ENCODE measurements at places on chromosomes 3 and 15.

- DNase-seq, result peak; percentile 22
These were observed 156.2 kb upstream of the IQSEC1 start for GRCh38 chr3:13229273-13229949.

DNA sequence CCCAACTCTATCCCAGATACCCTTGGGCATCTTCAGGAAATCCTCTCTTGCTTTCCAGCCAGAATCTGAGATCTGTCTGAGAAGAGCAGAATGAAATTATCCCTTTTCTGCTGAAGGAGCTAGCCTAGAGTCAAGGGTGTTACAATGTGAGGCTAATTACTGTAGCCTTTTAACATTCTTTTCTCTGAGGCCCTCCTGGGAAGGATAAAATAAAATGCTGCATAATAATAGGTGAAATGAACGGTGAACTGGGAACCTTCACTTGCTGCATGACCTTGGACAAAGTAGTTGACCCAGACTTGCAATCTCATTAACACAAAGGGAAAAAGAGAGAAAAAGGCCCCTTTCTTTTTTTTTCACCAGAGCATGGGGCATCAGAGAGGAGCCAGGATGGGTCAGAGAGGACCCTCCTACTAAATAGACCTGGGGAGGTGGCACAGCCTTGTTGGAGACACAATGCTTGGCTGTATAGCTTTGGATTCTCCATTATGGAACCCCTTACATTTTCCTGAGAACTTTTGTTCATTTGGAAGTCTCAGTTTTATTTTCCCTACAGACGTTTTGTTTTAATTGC, 137.0 kb upstream of the LIPC start:
- DNase-seq, result no peak

DNA sequence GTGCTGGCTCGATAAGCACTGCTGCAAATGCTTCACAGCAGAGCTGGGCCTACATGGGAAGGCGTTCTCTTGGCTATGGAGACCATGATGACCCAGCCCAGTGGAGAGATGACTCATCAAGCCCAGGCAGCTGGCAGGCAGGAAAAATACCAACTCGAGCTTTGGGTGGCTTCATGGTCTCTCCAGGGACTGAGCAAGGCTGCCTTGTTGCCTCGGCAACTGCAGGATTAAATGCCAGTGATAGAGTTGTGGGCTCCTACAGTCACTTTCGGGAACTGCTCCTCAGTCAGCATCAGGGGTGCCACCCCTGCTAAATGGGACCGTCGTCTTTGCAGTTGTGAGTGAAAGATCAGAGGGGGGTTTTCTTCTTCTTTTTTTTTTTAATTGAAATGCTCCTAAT, 54.6 kb upstream of the MYZAP start:
- peak; percentile 90 for DNase-seq

- no peak for DNase-seq
These were observed 27.4 kb upstream of the DNAAF4 start for GRCh38 chr15:55535436-55535835.

GRCh38 chr3:70738291-70738681, 425.8 kb upstream of the MDFIC2 start:
- no peak for DNase-seq

DNA sequence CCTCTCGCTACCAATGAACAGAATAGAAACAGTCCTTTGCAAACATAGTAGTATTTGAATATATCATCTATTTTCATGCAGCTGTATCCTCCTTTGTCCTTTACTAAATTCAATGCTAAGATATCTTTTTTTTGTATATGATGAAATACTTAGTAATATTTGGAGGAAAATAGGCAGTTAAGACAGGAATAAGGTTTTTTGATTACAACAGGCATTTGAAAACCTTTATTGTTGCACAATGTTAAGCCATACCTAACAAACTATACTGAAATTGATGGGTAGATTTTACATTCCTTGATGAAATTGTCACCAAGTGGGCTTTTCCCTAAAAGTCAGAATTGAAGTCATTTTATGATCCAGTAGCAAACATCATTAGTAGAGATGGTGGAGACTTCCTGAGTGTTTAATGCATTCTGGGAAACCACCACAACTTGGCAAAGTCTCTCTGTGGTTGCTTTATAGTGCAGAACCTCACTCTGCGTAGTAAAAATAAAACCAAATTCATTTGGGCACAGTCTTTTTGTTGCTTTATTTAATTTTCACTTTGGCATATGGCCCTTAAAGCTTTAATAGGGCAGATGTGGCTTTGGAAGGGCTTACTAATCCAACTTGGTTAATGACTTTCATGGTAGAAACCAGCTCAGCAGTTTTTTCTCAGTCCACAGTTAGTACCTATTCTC, 216.0 kb downstream of the DIPK2A start:
- peak; percentile 67 for DNase-seq

DNA sequence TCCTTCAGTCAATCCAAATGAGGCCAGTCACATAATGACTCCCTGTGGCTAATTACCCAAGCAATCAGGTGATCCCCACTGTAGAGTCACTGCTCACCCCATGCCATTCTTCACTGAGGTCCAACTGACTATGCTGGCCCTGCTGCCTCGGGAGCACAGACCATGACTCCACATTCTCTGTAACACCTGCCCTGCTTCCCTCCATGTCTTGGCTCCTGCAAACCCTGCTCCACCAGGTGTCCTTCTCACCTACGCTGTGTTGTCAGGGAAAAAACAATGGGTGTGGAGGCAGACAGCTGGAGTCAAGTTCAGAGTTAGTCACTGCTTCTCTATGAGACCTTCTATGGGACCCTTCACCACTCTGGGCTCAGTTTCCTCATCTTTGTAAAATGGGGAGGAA, 6.1 kb upstream of the SFMBT1 start:
- DNase-seq, result no peak

DNA sequence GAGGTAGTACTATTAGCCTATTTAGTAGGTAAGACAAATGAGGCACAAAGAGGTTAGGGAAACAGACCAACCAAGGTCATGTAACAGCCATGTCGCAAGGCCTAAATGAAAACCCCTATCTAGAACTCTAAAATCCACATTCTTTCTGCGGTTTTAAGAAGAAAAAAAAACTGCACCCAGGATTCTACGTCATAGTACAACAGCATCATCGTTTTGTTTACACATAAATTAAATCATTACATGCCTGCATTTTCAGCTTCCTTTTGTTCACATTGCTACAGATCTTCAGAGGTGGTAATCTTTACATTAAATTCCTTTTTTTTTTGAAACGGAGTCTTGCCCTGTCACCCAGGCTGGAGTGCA, 548 bp upstream of the PSMD6 start:
- no peak for DNase-seq

DNA sequence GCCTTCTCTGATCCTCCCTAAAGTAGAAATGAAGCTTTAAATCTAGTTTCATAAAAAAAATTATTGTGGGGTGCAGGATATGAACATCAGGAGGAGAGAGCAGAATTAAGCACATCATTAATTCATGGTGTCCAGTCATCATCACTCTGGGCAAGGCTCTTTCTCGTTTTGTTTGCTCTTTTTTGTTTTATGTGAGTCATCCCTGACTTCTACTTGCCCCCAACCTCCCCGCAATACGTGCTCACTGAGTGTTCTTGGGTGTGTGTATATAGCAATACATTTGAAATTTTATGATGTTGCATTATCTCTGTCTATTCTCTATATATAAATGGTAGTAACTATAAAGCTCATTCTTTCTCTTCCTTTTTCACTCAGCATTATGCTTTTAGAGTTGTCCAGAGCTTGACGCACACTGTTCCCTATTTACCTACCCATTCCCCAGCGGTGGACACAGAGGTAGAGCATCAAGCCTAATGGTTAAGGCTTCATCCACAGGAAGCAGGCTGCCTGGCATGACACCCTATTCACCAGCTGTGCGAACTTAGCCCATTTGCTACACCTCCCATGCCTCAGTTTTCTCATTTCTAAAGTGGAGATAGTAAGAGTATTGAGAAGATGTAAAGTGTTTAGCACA, 72.3 kb downstream of the CD200R1L start:
- DNase-seq, result peak; percentile 89

- peak; percentile 57 for DNase-seq
These were observed 14.7 kb downstream of the THBS1 start for GRCh38 chr15:39595338-39596221.

- no peak for DNase-seq
These were observed 8.3 kb upstream of the CSPG4 start for GRCh38 chr15:75720787-75721479.

DNA sequence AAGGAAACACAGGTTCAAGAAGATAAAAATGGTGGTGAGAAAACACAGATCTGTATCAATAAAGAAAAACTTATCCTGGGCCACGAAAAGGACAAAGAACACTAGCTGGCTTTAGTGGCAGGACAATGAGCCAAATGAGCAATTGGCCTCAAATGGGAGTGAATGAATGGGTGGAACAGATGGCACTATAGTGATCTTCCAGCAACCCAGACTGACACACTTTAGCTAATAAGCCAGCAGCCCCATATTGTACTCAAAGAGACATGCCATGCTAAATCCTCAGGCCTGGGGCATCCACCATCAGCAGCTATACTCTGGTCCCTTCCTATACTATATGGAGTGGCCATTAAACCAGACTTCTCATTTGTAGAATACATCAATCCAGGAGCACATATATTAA, 60.0 kb upstream of the GADL1 start:
- DNase-seq, result no peak

- DNase-seq, result no peak
These were observed 693.0 kb downstream of the NR2F2 start for GRCh38 chr15:97023488-97023844.

DNA sequence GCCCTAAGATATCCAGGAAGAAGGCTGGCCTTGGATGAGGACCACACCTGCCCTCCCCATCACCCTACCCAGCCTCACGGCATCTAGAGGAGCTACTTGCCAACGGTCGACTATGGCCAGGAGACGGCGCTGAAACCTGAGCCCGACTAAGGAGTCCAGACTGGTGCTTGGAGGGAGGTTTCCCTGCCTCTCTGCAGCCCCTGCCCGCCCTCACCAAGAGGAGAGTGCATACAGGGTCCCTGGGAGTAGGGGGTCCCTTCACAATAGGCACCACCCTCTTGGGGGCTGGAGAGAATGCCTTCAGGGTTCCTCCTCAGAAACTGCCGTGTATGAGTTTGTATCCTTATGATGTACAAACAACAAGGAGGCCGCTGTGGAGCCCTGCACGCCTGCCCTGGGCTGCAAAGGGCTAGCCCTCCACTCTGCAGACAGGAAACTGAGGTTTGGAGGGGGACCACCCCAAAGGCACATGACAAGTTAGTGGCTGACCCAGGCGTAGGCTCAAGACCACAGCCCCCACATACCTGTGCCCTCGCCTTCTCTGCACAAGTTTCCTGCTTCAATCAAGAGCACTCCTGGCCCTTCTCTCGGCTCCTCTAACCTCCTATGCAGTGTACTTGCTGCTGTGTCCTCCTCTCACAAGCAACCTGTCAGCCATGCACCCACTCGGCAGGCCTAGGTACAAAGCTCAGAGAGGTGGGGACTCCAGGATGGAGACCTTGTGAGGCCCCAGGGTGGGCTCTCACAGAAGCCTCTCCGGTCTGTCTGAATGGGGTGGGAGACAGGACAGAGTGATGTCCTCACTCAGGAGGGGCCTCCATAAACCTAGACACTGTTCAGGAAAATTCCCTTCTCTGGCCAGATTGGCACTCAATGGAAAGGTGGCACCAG, 7.4 kb downstream of the KLF15 start:
- DNase-seq, result no peak

GRCh38 chr3:195908694-195909581, 587 bp upstream of the TNK2 start:
- DNase-seq, result no peak

GRCh38 chr3:39933986-39934693, 124.7 kb downstream of the MYRIP start:
- DNase-seq, result no peak

DNA sequence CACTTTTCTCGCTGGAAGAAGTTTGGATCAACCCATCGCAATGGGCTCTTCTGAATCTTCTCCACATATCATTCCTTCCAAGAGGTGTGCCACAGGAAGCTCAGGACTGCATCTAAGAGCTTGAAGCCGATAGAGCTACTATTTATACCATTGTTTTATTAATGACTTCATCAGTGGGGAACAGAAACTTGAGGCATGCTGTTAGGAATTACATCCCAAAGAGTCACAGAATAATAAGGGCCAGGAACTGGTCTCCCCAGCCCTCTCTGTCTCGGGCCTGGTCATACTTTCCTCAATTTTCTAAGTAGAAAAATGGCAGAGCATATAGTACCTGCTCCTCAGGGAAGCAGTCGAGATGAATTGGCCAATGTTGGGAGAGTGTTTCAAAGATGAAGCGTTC, 16.9 kb upstream of the C15orf61 start:
- peak; percentile 60 for DNase-seq

GRCh38 chr3:47227678-47228077, 54.9 kb downstream of the KIF9 start:
- no peak for DNase-seq

DNA sequence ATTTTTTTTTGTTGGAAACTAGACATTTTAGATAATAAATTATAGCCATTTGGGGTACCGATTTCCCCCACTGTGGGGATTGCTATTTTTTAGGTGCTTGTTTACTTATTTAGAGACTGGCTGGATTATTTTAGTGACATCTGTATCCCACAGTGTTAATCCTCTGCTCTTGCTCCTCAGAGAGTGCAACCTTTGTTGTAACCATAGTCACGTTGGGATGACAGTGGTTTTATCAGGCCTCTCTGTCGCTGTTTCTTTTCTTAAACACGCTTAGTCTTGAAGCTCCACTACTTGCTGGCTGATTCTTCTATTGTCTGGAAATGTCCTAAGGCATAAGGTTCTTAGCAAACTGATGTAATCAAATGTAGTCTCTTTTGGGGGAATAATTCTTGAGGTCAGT, 451.6 kb upstream of the SEMA6D start:
- DNase-seq, result peak; percentile 19

- peak; percentile 21 for DNase-seq
These were observed 557.9 kb downstream of the FGF12 start for GRCh38 chr3:192169332-192169915.

DNA sequence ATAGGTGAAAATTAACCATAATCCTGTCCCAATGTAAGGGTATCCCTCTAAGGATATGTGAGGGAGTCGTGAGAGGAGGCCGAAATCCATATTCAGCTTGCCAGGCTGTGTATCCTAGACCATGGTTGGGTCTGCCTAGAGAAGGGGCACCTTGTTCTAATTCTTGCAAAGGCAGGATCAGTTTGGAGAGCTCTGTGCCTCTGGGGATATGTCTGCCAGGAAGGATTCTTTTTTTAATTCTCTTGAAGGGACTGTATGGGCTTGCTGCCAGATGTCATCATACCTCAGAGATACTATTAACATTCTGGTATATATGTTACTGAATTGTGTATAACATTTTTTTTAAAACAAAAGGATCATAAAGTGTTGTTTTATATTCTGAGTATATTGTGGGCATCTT, 2.4 kb downstream of the ATP1B3 start:
- DNase-seq, result peak; percentile 70

DNA sequence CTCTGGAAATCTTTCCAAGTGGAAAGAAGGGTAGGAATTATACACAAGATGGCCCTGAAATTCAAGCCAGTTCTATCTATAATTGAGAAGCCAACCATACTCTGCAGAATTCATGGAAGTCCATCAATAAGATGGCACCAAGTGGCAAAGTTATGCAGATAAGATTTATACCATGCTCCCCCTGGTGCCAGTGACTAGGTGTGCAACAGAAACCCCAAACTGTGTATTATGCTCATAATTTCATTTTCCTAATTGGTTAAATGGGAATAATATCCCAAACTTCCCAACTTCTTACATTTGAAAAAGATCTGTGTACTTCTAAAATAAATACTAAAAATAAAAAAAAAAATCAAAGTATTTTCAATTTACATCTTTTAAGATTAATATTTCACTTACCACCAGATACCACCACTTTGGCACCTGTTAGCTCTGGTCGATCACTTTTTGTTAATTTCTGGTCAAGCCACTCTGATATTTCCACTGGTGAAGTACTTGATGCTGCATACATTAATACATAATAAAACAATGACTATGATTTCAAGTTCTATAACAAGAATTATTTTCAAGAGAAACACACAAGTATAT, 25.9 kb downstream of the ETFA start:
- peak; percentile 12 for DNase-seq

Data from fibroblast of skin of scalp (primary cell).